Neuronal stem cell (in vitro differentiated cells): ENCODE measurements at places on chromosomes 6 and 20.

DNA sequence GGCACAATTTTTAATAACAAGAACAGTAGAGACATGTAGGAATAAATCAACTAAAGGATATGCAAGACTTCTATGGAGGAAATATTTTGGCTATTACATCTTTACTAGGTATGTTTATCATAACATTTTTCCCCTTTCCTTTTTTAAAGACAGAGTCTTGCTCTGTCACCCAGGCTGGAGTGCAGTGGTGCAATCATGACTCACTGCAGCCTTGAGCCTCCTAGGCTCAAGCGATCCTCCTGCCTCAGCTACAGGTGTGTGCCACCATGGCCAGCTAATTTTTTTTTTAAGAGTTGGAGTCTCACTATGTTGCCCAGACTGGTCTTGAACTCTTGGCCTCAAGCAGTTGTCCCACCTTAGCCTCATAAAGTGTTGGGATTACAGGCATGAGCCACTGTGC lies 37.0 kb downstream of the AKAP7 start:
- no peaks in the 10 kb centered on the region for H3K27me3 ChIP-seq
- H3K36me3 ChIP-seq, result peaks cover 2% of the 10 kb centered on the region
- no peak for DNase-seq

DNA sequence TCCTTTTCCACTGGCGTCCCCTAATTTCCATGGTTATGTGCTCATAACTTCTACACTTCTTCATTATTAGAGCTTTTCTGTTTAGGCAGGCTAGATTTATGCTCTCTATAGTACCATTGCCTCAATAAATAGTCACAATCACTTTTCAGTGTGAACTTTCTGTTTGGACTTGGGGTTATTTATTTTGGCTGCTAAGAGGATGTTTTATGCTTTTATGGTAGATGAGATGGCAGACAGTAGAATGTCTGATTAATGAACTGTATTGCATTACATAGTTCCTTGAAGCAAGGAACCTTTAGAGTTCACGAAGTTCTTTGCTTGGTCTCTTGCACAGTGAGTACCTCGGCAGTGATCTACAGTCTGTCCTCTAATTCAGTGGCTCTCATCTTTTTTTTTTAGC lies 6.9 kb downstream of the DNAH8 start:
- H3K4me1 ChIP-seq, result peaks cover 5% of the 10 kb centered on the region
- no peak overlapping the region for H3K27ac ChIP-seq
- no peaks in the 10 kb centered on the region for H3K27me3 ChIP-seq
- H3K36me3 ChIP-seq, result no peaks in the 10 kb centered on the region
- no peak for DNase-seq

GRCh38 chr6:71204741-71205140 lies 83.9 kb upstream of the OGFRL1 start:
- no peak for DNase-seq
- H3K36me3 ChIP-seq, result no peaks in the 10 kb centered on the region
- H3K4me1 ChIP-seq, result peaks cover 4% of the 10 kb centered on the region
- H3K4me3 ChIP-seq, result no peak overlapping the region
- H3K27ac ChIP-seq, result no peak overlapping the region
- no peaks in the 10 kb centered on the region for H3K27me3 ChIP-seq

DNA sequence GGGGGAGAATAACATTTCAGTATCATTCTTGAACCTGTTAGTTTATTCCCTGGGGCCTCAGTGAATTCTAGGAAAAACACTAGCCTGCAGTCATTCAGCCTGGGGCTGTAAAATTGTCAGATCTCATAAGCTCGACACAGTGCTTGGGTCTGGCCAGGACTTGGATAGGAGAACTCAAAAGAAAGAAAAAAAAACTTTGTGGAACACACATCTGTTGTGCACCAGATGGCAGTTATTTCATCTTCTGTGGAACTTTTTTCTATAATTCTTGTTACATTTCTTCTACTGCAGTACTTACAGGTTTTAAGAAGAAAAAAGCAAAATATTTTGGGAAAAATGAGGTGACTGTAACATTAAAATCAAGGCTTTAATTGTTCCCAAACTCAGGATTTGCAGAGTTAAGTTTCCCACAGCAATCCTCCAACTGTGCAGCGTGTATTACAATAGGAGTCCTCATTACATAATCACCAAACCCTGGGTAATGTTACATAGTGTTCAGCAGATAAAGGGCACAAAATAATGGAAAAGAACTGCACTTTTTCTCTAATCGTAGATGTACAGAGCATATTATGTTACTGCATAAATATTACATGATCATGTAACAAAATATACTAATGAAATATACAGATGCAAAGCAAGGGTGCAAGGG lies 531.1 kb upstream of the CITED2 start:
- no peak overlapping the region for H3K27ac ChIP-seq
- H3K36me3 ChIP-seq, result no peaks in the 10 kb centered on the region
- no peak for DNase-seq
- H3K4me1 ChIP-seq, result peaks cover 1% of the 10 kb centered on the region
- H3K27me3 ChIP-seq, result no peaks in the 10 kb centered on the region
- no peak overlapping the region for H3K4me3 ChIP-seq

DNA sequence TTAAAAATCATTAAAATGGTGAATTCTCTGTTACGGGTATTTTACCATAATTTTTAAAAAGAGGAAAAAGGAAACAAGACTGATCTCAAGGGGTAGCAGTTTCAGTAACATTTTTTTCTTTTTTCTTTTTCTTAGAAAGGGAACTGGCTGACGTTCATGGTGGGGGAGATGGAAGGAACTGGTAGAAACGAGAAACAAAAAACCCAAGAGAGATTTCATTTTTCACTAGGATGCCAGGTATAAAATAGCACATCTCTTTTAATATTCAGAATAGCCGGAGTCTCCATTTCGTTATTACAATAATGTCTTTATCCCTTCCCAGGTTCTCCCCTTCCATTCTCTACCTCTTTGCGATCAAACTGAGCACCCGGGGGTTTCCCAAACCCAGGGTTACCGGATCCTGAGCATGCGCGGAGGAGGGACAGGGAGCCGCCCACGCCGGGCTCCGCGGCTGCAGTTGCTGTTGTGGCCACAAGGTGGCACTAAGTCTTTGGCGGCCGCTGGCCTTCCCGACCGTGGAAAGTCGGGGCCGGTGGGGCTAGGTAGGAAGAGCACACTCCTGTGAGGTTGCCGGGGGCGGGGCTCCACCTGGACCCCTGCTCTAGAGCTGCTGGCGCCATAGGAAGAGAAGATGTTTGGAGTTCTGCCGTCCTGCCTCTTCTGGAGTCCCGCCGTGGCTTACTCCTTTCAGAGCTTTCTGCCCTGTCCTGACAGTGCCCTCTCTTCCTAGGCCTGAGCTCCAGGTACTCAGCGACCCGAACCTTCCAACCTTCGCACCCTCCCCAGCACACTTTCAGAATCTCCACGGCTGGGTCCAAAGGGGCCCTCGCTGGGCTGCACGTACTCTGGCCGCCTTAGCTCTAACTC lies 146.8 kb downstream of the SH3BGRL2 start:
- peak; percentile 57 for DNase-seq
- H3K27ac ChIP-seq, result no peak overlapping the region
- H3K36me3 ChIP-seq, result no peaks in the 10 kb centered on the region
- no peaks in the 10 kb centered on the region for H3K4me1 ChIP-seq

DNA sequence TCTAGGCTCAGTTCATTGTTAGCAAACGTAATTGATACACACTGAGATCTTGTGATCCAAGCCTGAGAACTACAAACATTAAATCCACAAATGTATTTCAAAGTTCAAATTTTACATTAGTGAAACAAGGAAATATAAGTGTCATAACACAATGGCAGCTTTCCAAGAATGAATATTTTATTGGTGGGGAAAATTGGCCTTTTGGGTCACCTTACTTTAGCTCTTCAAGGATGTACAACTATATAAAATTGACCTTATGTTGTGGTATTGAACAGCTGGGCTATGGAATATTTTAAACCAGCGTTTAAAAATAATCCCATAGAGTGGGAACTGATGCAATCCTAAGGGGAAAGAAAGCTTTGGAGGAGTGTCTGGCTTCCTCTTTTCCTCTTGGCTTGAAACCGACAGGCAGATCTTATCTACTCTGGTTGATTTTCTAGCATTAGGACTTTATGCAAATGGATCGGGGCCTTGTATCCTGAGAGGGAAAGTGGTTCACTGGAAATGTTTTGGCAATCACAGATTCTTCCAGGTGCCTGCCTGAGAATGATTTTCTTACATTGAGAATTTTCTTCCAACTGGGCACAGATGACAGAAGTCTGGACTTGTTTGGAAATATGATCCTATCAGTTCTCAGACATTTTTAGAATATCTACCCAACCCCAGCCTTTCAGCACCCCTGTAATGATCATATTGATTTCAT lies 184.8 kb upstream of the ECI2 start:
- H3K36me3 ChIP-seq, result no peaks in the 10 kb centered on the region
- H3K27me3 ChIP-seq, result no peaks in the 10 kb centered on the region
- DNase-seq, result no peak
- H3K4me3 ChIP-seq, result no peak overlapping the region
- no peak overlapping the region for H3K27ac ChIP-seq
- no peaks in the 10 kb centered on the region for H3K4me1 ChIP-seq

DNA sequence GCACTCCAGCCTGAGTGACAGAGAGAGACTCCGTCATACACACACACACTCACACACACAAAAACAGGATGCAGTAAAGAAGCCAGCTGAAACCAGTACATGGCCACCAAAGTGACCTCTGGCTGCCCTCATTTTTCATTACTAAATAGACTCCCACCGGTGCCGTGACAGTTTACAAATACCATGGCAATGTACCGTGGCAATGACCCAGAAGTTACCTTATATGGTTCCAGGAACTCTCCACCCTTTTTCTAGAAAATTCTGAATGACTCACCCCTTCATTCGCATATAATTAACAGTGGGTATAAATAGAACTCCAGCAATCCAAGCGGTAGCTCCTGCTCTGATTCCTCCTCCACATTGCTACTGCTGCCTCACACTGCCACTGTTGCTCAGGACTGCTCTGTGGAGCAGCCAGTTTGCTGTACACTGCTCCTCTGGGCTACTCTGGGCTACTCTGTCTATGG lies 57.7 kb downstream of the SNX5 start:
- H3K4me3 ChIP-seq, result no peak overlapping the region
- DNase-seq, result no peak
- H3K27me3 ChIP-seq, result no peaks in the 10 kb centered on the region
- no peaks in the 10 kb centered on the region for H3K36me3 ChIP-seq
- no peak overlapping the region for H3K27ac ChIP-seq

DNA sequence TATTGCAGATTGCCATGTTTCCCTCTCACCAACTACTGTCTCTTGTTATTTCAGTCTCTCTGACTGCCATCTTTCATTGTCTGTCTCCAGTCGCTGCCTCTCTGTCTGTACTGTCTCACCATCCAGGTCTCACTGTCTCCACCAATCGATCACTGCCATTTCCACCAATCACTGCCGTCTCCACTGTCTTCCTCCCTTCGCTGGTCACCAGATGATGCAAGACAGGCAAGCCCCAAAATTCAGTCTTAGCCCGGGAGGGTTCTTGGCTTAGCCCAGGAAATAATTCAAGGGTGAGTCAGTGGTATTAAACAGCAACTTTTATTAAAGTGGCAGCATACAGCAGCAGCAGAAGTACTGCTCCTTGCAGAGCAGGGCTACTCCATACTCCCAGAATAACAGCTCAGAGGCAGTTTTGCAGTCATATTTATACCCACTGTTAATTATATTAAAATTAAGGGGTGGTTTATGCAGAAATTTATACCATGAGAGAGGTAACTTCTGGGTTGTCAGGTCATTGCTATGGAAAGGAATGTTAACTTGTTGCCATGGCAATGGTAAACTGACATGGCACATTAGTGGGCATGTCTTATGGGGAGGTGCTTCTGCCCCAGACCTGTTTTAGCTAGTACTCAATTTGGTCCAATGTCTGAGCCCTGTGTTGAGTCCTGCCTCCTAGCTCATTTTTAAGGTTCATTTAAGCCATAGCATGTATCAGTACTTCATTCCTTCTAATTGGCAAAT lies 23.0 kb upstream of the ECHDC1 start:
- H3K27me3 ChIP-seq, result no peaks in the 10 kb centered on the region
- no peak for DNase-seq
- no peak overlapping the region for H3K4me3 ChIP-seq
- peaks cover 33% of the 10 kb centered on the region for H3K36me3 ChIP-seq
- H3K4me1 ChIP-seq, result no peaks in the 10 kb centered on the region

GRCh38 chr20:16601047-16601446 lies 27.8 kb upstream of the KIF16B start:
- H3K4me1 ChIP-seq, result no peaks in the 10 kb centered on the region
- DNase-seq, result no peak
- no peak overlapping the region for H3K4me3 ChIP-seq
- no peaks in the 10 kb centered on the region for H3K27me3 ChIP-seq

DNA sequence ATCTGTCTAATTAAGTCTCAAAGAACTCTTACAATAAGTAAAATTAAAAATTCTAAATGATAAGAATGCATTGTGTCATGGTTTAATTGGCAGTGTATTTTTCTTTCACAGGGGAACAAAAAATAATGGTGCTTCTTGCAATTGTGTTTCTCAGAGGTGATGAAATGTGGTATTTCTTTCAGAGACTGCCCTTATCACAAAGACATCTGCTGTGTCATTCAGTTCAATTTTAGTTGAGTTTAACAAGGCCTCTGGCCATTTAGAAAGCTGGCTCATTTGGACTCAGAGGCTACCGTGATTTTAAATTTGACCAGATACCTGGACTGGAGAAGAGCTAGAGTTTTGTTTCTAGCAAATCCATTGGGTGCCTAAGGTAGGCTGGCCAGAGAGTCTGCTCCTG lies 23.6 kb upstream of the ZNF831 start:
- no peaks in the 10 kb centered on the region for H3K36me3 ChIP-seq
- no peaks in the 10 kb centered on the region for H3K27me3 ChIP-seq
- no peaks in the 10 kb centered on the region for H3K4me1 ChIP-seq
- DNase-seq, result no peak
- H3K4me3 ChIP-seq, result no peak overlapping the region
- no peak overlapping the region for H3K27ac ChIP-seq

- DNase-seq, result no peak
- H3K27me3 ChIP-seq, result no peaks in the 10 kb centered on the region
- no peak overlapping the region for H3K27ac ChIP-seq
- H3K4me1 ChIP-seq, result peaks cover 3% of the 10 kb centered on the region
- H3K4me3 ChIP-seq, result peak overlapping the region; percentile 74
- H3K36me3 ChIP-seq, result no peaks in the 10 kb centered on the region
These were observed 33.6 kb upstream of the BTN3A2 start for GRCh38 chr6:26331218-26332073.

DNA sequence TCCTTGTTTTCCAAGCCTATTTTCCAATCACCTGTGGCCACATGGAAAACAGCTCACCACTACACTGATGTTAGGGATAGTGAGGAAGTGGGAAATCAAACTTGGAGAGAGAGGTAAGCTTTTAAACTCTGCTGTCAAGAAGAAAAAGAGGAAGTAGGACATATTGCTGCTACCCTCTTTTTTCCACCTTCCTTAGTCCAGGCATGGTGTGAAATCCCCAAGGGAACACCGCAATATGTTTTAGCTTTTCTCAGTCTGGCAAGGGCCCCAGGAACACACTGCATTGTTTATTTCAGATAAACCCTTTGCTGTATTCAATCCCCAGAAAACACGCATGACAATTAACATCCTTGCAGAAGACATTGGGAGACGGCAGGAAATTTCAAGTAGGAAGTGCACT lies 61.3 kb downstream of the HS3ST5 start:
- H3K36me3 ChIP-seq, result no peaks in the 10 kb centered on the region
- H3K27me3 ChIP-seq, result no peaks in the 10 kb centered on the region
- DNase-seq, result no peak

DNA sequence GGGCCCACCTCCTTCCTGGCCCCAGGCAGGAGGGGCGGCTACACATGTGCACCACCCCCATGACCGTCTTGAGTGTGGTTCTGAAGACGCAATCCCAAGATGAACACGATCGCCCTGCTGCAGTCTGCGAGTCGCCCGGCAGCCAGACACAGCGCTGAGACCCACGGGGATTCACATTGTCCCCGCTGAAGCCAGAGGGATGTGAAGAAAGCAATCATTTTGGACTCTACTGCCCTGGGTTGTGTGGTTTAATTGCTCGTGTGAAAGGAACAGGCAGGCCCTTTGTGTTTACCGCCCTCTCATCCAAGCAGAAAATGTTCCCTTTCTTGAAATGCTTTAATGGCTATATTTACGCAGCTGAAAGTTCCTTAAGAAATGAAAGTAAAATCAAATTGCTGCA lies 279.5 kb downstream of the TAF4 start:
- no peaks in the 10 kb centered on the region for H3K27me3 ChIP-seq
- H3K27ac ChIP-seq, result no peak overlapping the region
- peaks cover 9% of the 10 kb centered on the region for H3K4me1 ChIP-seq
